GM23338 (cell line): ENCODE measurements at places on chromosomes 4 and X.

GRCh38 chrX:8273451-8273895 is 102.4 kb upstream of the VCX2 start:
- DNase-seq, result no peak

DNA sequence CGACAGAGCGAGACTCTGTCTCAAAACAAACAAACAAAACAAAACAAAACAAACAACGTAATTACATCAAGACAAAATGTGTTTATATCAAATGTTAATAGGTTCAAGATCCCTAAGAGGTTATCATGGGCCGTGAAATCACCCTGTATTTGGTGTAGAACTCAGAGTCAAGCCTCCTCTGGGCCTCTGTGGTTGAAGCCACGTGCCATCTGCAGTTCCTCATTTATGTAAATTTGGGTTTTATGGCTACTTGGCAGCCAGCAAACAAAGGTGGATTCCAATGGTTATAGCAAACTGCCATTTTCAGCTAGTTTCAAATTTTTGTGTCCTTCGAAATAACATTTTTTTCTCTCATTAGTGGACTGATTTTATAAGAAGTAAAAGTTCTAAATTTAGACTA is 16.4 kb downstream of the NSDHL start:
- no peak for DNase-seq

- peak; percentile 67 for DNase-seq
Observed at GRCh38 chr4:183798301-183799253, 106.5 kb upstream of the STOX2 start.

DNA sequence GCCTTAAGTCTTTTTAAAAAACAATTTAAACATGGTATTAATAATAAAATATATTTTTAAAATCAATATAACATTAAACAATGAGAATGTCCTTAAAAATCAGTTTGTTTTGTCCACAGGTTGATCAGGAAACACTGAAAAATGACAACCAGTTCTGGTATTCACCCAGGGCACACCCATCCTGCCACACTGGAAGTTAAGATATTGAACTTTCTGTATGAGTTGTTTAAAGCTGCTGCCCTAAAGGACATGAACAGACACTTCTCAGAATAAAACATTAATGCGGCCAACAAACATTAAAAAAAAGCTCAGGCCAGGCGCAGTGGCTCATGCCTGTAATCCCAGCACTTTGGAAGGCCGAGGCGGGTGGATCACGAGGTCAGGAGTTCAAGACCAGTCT is 15.0 kb upstream of the HOPX start:
- no peak for DNase-seq

GRCh38 chrX:69074726-69075125 is 90.5 kb downstream of the PJA1 start:
- no peak for DNase-seq

DNA sequence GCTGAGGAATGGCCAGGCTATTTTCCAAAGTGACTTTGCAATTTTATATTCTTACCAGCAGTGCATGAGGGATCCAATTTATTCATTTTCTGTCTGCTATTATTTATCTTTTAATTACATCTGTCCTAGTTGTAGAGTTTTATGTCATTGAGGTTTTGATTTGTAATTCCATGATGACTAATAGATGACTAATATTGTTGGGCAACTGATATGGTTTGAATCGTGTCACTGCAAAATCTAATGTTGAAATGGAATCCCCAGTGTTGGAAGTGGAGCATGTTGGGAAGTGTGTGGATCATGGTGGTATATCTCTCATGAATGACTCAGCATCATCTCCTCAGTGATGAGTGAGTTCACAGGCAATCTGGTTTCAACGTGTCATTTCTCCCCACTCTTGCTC is 201.5 kb downstream of the TBX22 start:
- no peak for DNase-seq
